ENCODE measurements at places on chromosomes 7 and 10.
A peak's percentile ranks its signal among the peaks of the same experiment; 100 is the strongest.

DNA sequence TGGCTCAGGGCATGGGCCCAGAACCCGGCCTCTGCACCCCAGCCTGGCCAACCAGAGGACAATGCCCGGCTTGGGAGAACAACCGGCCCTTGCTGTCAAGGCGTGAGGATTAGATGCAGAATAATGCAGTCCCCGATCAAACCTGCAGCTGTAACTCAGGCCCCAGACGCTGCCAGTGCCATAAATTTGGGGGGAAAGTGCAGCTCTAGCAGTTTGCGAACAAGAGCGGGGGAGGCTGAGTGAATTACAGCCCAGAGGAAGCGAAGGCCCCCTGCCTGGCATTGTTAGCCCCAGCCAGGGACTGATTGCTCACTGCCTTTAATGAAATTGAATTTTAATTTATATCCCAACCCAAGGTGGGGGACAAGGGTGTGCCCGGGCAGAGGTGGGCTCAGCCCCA is 38.0 kb upstream of the GNA12 start:
- DNase-seq: no peak

DNA sequence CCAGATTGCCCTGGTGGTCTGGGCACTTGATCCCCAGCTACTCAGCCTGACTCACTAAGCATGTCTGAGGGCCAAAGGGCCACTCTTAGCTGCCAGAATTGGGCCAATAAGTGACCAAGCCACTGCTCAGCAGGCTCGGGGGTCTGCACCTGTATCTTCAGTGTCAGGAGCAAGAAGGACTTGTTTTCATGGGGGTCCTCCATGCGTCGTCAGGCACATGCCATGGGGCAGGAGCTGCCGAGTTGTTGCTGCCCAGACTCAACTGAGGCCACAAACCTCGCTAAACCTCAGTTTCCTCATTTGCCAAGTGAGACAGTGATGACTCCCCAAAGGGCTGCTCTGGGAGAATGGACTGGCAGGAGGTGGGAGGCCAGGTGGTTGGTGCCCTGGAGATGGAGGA is 158.6 kb upstream of the GDF10 start:
- DNase-seq: no peak

DNA sequence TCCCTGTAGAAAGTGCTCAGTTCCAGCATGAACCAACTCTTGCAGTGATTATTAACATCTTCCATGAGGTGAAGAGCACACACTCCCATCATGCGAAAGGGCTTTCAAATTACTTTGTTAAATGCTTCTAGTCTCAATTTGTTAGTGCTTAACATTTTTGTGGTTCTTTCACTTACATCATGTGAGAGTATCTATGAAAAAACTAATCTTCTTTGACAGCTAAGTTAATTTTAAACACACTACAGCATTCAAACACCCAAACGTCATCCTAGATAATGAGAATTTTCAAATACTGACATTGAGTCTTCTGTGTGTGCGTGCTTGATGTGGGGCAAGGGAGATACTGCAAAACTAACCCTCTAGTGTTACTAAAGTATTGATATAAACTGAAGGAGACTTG is 84.8 kb downstream of the ETV1 start:
- DNase-seq: no peak

DNA sequence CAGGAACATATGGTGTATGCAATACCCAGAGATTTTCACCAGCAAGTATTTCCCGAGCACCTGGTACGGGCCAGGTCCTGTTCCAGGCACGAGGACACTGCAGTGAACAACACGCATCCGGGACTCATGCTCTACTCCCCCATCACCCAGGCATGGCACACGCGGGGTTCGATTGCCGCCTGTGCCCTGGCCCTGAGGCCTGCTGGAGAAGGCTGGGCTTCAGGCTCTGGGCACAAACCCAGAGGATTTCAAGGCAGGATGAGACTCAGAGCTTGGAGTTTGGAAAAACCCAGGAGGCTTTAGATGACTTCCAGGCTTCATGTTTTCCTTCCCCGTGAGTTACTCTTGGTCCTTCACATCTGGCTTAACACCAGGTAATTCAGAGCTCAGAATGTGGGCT is 143.5 kb downstream of the NEURL1 start:
- no peak for DNase-seq

DNA sequence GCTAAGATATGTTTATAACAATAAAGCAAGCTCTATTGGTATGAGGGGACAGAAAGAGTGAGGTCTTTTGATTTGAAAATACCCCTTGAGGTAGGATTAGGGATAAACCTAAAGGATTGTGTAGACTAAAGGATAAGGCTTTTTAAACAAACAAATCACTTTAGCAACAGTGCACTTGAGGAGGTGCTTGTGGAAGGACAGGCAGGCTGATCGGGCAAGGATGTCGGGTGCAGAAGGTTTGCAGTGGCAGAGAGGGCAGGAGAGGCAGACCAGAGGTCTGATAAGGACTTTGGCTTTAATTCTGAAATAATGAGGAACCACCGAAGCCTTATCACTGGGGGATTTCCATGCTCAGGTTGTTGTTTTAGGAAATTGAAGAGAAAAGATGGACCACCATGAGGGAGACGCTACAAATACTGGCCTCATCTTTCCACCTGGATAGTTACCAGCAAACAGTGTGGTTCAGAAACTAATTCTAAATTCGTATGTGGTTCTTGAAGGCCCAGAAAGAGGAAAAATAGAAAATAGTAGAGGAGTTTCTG is 119.5 kb upstream of the KLF6 start:
- no peak for DNase-seq

DNA sequence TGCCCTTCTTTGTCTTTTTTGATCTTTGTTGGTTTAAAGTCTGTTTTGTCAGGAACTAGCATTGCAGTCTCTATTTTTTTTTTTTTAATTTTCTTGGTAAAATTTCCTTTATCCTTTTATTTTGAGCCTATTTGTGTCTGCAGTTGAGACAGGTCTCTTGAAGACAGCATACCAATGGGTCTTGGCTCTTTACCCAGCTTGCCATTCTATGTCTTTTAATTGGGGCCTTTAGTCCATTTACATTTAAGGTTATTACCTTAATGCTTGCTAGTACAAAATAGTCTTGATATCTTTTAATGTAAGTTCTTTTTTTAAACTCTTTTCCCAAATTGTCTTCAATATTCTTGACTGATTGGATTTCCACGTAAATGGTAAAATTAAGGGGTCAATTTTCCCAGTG is 398.3 kb upstream of the CHRM2 start:
- no peak for DNase-seq

DNA sequence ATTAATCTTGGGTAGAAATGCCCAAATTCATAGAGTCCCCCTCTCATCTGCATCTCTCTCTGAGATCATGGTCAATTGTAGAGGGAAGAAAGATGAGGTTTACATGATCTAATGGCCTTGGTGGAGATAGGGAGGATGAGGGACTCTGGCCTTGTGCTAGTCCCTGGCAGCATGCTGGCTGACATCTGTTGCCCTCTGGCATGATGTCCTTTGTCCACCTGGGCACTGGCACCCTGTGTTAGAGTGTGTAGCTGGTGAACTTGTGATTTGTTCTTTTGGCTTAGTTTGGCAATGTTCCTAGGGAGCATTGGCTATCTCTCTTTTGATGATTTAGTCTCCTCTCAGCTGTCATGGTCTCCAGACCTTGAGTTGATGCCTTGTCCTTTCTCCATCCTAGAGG is 103.2 kb downstream of the DYNC1I1 start:
- no peak for DNase-seq

DNA sequence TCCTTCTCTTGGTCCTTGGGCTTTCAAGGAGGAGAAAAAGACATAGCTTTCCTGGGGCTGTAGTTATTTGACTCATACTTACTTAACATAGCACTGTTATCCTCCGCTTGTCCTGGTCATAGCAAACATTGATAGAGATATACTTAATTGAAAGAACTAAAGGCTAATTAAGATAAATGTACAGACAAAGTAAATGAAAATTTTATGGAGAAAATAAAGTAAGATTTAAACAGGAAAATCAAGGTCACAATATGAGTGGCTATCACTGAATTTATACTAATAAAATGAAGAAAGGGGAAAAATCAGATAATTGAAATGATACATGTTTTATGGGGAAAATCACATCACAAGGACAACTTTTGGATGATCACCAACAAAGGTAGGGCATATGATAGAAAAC is 849.7 kb downstream of the GRM8 start:
- DNase-seq: no peak

DNA sequence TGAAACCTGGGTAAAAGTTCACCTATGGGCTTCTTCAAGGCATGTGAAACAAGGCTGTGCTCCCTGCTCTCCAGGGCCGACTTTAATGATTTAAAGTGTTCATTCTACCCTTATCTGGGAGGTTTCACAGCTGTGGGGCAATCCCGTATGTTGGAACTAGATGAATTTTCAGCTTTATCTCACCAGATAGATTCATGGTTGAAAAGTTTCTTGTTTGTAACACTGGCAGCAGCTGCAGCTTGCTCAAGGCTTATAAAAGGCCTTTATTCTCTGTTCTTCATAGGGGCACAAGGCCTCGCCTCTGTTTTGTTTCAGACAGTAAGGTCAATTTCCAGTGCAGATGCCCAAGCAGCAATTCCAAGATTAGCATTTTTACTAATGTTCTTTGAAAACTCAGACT is 70.4 kb upstream of the DNAJB12 start:
- no peak for DNase-seq

DNA sequence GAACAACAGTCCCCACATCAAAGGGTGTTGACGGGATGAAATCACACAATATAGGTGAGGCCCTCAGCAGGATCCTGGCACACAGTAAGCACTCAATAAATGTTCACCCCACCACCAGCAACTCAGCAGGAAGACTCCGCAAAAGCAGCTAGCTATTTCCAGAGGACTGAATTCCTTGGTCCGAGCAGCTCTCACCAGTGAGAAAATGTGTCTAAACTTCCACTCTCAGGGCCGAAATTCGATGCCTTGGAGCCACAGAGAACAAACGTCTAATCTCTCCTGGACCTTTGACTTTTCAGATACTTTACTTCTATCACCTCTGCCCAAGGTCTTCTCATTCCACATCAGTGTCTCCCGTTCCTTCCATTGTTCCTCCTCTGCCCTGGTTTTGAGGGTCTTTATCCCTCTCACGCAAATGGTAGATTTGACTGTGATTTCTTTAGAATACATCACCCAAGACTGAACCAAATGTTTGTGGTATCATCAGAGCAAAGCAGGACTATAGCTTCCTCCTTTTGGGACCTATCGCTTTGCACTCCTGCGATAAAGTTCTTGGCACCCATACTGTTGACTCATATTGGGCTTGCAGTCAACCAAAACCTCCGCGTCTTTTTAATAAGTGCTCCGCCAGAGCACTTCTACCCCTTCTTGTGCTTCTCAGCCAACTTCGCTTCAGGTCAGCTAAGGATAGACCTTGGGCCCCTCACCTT is 903 bp upstream of the NT5C2 start:
- DNase-seq: no peak

GRCh38 chr7:75888464-75889222 is 9.8 kb downstream of the RHBDD2 start:
- DNase-seq: no peak

DNA sequence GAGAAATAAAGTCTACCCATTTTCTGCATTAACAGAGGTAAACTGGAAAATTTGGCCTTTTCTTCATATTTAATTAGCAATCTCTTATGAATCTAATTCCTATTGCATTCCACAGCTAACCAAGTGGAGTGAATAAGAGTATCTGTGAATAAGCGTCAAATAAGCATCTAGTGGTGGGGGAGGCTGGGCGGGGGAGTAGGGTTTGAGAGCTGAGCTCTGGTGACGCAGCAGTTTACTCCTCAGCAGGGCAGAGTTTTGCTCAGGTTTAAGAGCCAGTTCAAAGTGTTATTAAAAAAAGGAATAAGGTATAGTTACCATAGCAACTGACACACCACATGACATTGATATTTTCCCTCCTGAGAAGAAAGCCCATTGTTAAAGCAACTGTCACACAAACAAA is 1346.8 kb upstream of the CELF2 start:
- DNase-seq: no peak

DNA sequence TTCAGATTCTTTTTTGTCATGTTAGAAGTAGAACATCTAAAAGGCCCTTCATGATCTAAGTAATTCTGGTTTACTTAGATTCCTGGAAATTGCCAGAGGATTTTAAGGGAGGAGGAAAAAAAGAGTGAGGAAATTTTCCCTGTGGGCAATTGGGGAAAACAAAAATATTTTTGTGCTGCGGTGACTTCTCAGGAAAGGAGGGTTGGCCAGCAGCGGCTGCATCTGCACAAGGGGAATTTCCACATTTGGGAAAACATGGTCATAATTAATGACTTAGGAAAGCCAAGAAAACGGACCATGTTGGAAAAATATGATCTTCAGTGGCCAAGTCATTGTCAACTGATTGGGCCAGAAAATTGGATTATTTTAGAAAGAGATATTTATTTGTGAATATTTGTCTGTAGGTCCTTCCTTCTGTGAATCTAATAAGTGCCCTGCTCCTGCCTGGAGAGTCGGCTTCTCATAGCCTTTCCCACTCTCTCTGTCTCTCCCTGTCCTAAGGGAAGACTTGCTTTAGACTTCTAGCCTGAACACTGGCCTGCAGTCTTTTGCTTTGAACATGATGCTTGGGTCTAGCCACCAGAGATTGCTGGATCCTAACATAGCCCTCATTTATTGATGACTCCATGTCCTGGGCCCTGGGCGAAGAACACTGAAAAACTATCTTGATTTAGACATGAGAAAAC is 124.2 kb upstream of the MKLN1 start:
- DNase-seq: no peak

DNA sequence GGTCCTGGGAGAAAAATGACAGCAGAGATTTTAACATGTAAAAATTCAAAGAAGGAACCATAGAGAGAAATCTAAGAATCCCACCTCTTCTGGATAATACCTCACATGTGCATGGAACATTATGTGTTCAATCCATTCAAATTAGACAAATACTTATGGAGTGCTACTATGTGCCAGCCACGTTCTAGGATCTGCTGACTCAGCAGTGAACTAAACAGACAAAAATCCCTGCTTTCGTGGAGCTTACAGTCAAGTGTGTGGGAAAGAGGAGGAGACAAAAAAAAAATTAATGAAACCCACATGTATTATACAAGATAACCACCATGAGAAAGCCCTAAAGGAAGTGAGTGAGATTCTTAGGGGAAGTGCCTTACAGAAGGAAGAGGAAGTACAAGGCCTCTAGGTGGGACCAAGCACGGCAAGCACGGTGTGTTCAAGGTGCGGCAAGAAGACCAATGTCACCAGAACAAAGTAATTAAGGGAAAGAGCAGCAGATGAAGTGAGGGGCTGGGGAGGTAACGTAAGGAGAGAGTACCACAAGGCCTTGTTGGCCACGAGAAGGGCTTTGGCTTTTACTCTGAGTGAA is 71.0 kb downstream of the SLC25A13 start:
- DNase-seq: no peak

DNA sequence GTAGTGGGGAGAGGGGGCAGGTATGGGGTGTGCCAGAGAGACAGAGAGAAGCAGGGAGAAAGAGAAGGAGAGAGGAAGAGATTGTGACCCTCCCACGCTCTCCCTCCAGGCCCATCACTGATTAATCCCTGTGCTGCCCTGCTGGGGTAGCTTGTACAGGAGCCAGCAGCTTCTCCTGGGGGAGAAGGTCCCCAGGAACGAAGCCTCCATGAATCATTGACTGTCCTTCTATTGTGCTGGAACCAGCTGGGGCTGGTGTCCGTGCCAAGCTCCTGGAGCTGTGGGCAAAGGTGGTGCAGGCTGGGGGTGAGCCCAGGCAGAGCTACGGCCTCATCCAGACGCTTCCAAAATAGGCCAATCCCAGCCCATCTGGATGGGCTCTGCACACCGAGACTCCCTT is 20.9 kb downstream of the AQP1 start:
- DNase-seq: peak; percentile 9
